ENCODE measurements at places on chromosomes 16 and 17. TPM values are rescaled to one million over a fixed set of nuclear protein-coding genes. Genes with fewer than 3 reads are reported as not detected.

- no peak for DNase-seq
These were observed 7.5 kb upstream of the C16orf95 start for GRCh38 chr16:87324411-87325275.

- DNase-seq, result no peak
These were observed 22.6 kb upstream of the CDYL2 start for GRCh38 chr16:80827007-80827406.

DNA sequence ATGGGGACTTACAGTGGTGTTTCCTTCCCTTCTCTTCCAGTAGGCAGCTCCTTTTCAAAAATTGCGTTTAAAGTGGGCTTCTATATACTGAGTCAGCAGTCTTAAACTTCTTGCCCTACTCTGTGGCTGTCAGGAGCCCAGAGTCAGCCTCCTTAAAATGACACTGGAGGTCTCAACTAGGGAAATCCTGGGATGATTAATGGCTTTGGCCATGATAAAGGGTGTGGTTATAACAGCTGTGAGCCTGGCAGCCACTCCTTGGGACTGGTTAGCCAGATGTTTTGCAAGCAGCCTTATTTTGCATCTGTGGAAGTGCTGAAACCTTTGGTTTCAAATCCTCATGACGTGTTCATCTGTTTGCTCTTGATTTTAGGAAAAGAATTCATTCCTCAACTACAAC is 25.0 kb downstream of the TAC4 start:
- no peak for DNase-seq

GRCh38 chr16:69113216-69113615 is 7.8 kb downstream of the HAS3 start:
- no peak for DNase-seq

Gene USP7
- total RNA-seq, result 35.7 TPM

Gene CYGB
- total RNA-seq, result 5.2 TPM
